ENCODE measurements at places on chromosomes 5 and 9.

GRCh38 chr9:99143655-99144054 lies 38.7 kb downstream of the TGFBR1 start:
- DNase-seq = no peak

DNA sequence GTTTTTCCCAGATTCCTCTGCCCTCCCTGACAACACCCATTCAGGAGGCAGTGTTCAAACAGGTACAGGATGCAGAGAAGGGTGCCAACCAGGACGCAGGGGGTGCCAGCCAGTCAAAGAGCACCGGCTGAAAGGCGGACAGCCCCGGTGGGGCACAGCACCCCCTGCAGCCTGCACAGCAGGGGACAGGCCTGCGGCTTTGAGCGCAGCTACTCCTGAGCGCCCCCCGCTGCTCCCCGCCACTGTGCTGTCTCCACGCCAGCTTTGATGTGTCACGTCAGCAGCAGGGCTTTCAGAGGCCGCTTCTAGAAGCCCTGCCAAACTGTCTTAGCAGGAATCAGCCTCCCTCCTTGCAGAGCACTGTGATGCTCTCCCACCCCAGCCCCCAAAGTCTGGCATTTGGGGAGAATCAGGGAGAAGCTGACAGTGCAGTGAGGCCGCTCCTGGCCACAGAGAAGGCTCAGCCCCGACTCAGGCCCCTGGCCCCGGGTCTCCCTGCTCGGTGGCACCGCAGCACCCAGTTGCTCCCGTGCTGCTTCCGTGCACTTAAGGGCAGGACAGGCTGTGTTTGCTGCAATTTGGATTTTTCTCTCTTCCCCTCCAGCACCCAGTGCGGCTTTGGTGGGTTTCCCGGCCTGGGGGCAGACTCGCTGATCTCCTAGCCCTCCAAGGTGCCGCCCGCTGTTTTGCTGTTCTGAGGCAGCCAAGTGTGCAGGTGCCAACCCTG lies 20.3 kb downstream of the AK8 start:
- no peak for DNase-seq

DNA sequence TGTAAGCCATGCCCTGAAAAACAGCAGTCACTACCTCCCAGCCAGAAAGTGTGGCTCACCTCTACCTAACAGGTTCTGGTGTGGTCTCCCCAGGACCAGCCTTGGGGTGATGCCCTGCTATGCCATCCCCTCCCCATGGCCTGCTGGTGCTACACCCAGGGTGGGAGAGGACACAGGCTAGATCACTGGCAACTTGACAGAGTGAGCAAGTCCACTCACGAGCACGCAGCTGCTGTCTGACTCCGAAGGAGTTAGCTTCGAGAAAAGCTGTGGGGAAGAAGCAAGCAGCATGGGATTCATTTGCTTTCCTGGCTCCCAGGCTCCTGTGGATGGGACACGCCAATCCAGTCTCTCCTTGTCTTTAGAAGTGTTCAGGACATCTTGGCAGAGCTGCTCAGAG lies 102.2 kb downstream of the COL5A1 start:
- DNase-seq = no peak

GRCh38 chr5:66906021-66906420 lies 290.6 kb downstream of the CD180 start:
- DNase-seq = no peak

- no peak for DNase-seq
Observed at GRCh38 chr5:157855404-157855994, 3.4 kb downstream of the CLINT1 start.

GRCh38 chr5:73996151-73996755 lies 370.3 kb downstream of the ARHGEF28 start:
- DNase-seq = no peak

- DNase-seq = no peak
Observed at GRCh38 chr9:341634-342421, 127.2 kb downstream of the DOCK8 start.

GRCh38 chr5:54298947-54299346 lies 11.4 kb downstream of the ARL15 start:
- no peak for DNase-seq

- no peak for DNase-seq
Observed at GRCh38 chr9:138033950-138034349, 156.4 kb downstream of the CACNA1B start.

DNA sequence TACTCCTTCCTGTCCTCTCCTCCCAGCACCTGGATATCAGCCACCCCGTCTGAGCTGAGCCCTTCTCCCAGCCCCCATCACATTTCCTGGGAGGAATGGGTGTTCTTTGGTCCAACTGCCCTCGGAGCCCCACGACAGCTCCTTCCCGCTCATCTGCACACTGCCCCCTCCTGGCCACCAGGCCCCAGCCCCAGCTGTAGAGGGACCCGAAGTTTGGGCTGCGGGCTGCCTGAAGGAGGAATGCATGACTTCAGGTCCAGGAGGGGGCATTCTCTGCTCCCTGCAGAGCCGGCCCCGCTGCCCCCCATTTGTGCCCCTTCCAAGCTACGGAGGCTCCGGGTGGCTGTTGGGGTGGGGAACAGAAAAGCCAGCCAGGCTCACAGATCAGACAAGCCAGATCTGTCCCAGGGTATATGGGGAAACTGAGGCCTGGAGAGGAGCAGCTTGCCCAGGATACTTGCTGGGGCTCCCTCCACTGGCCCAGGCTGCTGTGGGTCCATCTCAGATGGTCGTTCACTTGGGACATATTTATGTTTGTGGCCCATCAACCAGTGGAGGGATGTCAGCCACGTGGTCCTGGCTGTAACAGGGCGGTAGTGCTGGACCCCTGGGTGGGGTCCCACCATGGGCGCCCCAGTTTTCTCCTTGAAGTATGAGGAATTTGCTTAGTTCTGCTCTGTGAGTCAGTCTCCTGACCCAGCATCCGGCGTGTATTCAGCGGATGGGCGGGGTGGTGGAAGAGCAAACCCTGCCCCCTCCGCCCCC lies 33.1 kb downstream of the DAB2IP start:
- no peak for DNase-seq

GRCh38 chr5:153659039-153659736 lies 168.7 kb downstream of the GRIA1 start:
- DNase-seq = no peak

- DNase-seq = no peak
Observed at GRCh38 chr5:78843436-78843835, 141.7 kb downstream of the ARSB start.

DNA sequence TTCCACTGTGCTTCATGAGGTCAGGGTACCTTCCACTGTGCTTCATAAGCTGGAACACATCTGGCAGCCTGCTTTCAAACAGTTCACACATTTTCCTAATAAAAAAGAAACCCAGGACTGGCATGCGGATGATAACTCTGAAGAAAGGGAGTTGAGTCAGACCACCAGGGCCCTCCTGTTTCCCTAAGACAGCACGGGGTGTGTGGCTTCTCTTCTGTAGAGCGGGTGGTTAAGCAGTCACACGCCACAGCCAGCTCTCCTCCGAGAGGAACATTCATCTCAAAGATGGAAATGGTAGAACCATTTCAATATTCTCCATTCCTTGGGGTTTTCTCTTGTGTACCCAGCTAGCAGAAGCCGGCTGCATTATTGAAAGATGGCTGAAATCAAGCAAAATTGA lies 128.1 kb upstream of the LMX1B start:
- no peak for DNase-seq

DNA sequence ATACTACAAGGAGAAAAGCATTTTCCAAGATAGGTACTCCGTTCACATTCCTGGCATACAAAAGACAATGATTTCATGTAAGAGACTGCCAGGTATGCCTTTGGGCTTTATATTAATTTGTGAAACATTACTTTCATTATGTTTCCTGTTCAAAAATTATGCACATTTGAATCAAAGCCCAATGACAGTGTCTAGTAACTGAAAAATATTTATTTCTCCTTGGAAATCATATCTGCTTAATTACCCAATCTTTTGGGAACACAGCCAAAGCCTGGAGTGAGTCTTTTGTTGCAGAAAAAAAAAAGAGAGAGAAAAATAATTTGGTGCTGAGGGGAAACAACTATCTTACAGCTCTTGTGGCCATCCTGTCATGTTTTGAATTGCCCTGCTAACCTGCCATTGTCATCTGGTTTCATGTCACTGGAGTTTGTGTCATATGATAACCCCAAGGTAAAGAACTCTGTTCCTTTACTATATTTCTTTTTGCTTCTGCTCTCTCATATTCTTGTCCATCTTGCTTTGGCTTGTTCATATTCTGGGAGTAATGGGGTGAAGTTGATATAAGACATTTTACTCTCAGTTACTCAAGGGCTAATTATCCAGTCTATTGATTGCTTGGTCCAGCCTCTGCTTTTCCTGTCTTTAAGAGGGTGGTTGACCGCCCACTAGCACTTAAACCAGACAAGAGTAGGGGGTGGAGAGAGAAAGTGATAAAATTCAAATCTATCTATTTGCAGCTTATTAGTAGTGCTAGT lies 238.3 kb upstream of the NUDT12 start:
- no peak for DNase-seq

DNA sequence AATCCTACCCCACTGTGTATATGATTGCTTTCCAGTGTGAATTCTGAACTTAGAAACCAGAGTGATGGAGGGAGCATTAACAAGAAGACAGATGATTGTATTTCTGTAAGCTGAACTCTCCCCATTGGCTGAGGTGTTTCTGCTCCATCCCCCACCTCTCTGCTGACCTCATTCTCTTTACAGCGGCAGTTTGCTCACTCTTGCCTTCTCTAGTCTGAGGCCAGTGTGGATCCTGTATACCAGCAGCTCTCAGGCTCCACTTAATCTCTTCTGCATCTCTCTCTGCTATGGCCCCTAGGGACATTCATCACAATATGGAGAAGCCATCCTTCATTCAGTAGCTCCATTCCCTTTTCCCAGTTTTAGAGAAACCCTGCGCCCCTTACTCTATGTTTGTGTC lies 358.8 kb downstream of the MAN2A1 start:
- DNase-seq = no peak

GRCh38 chr9:89634995-89635742 lies 30.4 kb downstream of the GADD45G start:
- DNase-seq = no peak

DNA sequence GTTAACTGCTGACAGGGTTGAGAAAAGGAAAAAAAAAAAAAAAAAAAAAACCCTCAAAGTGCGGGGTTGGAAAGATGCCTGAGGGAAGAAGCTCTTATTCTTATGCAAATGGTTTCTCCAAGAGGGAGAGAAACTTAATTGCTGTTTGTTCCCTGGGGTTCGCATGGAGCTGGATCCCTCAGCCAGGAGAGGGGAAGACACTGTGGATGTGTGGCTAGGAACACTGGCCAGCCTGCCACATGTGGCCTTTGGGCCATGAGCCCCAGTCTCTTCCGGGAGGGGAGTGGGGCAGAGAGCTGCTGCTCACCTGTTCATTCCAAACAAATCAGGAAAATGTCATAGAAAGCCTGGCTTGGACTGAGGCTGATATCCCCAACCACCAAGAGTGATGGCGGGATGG lies 9.4 kb upstream of the SCGB3A2 start:
- DNase-seq = no peak

GRCh38 chr5:135988546-135988945 lies 33.8 kb upstream of the LECT2 start:
- no peak for DNase-seq

DNA sequence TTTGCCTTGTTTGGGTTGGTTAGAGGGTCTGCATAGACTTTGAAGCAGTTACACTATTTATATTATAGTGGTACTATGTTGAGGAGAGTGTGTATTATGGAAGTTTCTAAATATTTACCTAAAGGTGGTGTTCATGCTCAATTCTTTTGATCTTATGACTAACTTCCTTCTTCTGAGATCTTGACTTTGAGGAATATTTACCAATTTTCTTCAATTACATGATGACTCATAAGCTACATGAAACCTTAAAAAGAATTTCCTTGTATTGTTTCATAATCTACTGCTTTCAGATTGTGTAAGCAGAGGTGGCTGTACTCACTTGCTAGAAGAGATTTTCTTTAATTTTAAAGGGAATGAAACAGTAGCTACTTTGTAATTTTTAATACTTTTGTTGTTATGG lies 276.1 kb downstream of the TAF11L14 start:
- DNase-seq = no peak

DNA sequence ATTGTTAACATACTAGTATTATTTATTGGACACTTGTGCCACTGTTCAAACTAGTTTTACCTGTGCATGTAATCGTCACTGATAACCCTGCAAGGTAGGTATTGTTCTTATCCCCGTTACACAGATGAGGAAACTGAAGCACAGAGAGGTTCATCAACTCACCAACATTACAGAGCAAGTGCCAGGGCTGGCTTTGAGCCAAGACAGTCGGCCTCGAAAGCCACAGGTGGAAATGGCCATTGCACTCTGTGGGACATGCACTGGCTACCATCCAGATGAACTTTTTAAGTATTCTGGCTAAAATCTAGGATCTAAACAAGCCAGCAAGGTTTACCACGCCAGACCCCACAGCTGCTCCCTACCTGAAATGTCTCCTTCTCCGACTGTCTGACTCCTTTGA lies 57.9 kb downstream of the TEX10 start:
- DNase-seq = no peak

GRCh38 chr5:114185274-114185673 lies 176.6 kb upstream of the KCNN2 start:
- DNase-seq = no peak

DNA sequence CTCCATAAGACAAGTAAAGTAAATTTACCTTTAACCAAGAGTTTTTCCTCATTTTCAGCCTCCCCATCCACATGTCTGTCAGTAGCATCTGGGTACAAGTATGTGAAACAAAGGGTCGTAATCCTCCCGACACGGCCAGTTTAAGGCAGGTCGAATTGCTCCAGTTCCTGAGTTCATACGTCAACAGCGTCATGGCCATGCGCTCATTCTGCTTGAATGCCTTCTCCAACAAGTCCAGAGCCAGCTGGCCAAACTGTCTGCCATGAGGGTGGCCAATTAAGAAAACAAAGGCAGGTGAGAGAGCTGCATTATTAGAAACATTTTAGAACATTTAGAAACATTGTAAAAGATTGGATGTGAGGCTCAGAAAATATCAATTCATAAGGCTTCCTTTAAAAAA lies 87.5 kb downstream of the TRPM6 start:
- no peak for DNase-seq

DNA sequence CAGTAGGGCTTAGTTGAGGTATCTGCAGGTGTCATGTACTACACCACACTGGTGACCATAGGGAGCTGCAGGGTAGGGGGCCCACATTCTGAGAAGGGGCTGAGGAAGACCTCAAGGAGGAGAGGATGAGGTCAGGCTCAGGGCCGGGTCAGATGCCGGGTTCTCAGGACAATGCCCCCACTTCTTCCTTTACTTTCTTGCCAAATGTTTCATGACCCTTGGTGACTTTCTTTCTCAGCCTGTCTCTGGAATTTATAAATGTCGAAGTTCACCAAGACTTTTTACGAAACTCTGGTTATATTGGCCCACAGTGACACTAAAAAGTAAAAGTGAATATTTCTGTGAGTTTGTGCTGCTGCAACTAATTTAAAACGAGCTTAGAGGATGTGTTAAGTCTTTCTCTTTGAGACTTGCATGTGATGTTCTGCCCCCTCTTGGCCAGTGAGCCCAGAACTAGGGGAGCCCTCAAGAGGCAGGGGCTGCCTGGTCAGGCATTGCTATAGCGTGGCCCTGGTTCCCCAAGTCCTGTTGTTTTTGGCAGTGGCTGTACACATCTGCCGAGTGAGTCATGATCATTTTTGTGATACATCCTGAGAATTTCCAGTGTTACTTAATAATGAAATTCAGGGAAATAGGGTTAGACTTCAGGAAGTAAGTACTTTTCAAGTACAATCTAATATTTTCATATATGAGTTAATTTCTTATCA lies 11.2 kb downstream of the ACO1 start:
- DNase-seq = no peak
